Activated CD4-positive, alpha-beta T cell treated with anti-CD3 and anti-CD28 coated beads, Interleukin-2, amount 50 U/mL, for 24 hours (primary cell): ENCODE measurements at places on chromosomes 4 and X.

GRCh38 chr4:2731907-2732317 is 24.2 kb downstream of the TNIP2 start:
- no peak for DNase-seq

DNA sequence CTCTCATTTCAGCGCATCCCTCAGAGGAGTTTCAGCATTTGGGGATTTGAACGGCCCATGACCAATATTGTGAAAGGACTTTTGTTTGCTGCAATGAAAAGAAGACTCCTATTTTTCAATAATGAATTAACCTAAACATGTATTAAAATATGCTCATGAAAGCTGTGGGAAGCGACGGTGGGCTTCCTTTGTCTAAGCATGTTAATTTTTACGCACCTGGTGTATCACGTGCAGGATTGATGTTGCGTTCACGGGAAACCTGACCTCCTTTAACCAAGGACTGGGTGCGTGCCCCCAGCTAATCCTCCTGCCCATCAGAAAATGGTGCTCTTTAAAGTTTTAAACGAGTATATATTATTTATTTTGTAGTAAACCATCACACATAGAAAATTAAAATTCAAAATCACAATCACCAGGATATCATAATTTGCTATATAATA is 590 bp upstream of the CCDC110 start:
- DNase-seq = no peak

DNA sequence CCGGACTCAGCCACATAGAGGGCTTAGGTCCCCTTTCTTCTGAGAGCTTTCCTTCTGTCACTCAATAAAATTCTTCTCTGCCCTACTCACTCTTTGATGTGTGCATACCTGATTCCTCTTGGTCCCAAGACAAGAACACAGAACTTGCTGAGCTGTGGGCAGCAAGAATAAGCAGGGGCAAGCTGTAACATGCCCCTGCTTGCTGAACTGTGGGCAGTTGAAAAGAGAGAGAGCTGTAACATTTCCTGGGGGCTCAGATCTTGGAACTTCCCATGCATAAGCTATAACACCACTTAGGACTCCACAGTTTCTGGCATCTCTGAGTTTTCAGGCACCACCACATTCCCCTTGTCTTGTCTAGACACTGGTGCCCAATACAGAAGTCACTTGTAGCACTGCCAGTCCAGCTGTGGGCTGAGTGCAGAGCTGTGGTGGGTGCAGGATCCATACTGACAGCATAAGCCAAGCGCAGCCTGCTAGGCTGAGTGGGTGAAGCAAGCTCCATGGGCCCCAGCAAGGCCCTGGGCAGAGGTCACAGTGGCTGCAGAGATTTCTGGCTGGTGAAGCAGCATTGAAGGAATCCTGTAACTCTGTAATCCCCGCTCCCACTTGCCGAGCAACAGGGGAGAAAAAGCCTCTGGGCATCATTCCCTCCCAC is 241.2 kb downstream of the PCDH10 start:
- no peak for DNase-seq

- DNase-seq = no peak
Measured at GRCh38 chrX:71604796-71605568, 13.3 kb downstream of the CXCR3 start.

DNA sequence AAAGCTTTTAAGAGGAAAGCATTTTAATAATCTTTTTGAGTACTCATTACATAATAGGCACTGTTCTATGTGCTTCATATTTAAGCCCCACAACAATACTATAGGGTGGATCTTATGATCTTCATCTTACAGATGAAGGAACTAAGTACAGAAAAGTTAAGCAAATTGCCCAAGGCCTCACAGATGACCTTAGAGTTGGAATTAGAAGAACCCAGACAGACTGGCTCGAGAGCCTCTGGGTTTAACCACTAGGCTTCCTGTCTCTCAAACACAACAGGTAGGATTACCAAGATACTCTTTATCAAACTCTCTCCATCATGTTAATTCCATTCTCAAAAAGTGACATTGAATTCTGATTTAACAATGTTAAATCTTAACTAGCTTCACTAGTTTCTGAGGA is 23.8 kb downstream of the TRPC5 start:
- no peak for DNase-seq

DNA sequence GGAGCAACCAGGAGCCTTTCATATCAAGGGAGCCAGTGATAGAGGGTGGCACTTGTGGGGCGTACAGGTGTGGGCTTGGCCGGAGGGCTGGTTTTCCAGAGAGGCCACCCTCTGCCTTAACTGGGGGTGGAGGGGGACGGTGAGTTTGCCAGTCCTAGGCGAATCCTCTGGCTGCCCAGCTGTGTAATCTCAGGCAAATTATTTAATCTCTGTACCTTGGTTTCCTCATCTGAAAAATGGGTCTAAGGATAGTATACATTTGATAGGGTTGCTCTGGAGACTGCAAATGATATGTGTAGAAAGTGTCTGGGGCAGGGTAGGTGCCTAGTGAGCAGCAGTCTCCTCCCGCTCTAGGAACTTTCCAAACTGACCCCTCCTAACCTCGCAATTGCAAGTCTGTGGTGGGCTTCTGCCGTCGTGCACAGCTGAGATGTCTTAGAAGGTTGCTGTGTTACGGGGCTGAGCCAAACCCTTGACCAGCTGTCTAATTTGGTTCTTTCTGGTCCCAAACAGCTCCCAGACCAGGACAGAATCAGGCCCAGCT is 3.8 kb upstream of the CXCR3 start:
- DNase-seq = no peak

DNA sequence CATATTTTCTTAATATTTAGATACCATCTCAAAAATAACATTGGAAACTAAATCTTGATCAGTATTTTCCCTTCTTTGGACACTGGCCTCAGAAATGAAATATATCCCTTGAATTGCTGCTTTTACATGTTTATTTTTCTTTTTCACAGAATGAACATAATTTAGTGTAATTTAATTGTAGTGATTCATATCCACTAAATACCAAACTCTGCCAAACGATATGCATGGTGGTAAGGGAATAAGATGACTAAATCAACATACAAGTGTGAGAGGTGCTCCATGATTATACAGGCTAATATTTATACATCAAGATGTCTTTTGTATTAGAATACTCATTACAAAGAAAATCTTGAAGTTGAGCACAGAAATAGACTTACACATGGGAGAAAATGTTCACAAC is 216.8 kb upstream of the PACRGL start:
- no peak for DNase-seq

- DNase-seq = no peak
Measured at GRCh38 chr4:151766691-151767090, 5.9 kb upstream of the GATB start.

GRCh38 chr4:40553995-40554394 is 75.7 kb downstream of the RBM47 start:
- no peak for DNase-seq

GRCh38 chrX:23334848-23335599 is at the start of gene PTCHD1:
Gene PTCHD1, plus strand, starts transcription at chrX:23334849. Its CDS starts 27 bp downstream, at chrX:23334876.
- no peak for DNase-seq

DNA sequence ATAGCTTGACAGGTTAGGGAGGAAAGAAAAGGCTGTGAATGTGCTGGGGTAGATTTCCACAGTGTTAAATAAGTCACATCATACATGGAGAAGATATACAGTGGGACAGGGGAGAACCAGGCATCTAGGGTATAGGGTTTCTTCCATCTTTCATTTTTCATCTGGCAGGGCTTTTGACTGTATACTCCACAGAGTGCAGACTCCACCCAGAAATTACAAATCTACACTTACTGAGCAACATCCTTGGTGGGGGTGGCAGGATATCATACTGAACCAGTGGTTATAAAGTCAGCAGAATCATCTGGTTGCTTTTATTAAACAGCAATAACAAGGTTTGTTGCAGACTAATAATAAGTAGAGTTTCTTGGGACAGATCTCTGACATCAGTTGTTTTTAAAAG is 154.2 kb downstream of the NPNT start:
- no peak for DNase-seq
